ENCODE measurements at places on chromosomes 5 and 9. TPM values are rescaled to one million over a fixed set of nuclear protein-coding genes. Genes with fewer than 3 reads are reported as not detected.
A peak's percentile ranks its signal among the peaks of the same experiment; 100 is the strongest.

- H3K27ac ChIP-seq: no peak overlapping the region
- H3K27me3 ChIP-seq: no peaks in the 10 kb centered on the region
- H3K4me1 ChIP-seq: peaks cover 12% of the 10 kb centered on the region
- H3K4me3 ChIP-seq: no peak overlapping the region
- peak; percentile 35 for DNase-seq
Measured at GRCh38 chr5:138077064-138077696, 6.7 kb upstream of the WNT8A start.

ARL14EPL gene
- not detected for total RNA-seq

DNA sequence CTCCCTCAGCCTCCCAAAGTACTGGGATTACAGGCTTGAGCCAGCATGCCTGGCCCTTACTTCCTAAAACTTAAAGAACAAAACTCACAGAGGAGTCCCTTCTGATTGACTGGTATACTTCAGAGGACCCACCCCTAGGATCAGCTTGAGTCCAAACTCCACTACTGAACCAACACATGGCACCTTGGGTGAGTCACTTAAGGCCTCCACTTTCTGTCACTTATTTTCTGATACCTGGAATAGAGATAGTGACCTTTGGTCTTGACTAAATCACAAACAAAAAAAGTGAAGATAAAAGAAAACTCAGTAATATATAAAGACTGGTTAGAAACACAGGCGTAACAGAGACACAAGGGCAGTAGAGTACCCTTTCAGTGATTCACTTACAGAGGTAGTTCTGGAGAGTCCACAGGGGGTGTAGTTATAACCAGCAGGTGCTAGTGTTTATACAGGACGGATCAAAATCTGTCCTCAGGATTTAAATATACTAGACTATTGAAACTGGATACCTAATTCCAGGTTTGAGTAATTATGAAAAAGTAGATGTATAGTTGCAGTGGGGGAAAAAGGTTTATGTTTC lies 274.3 kb upstream of the ANKRD55 start:
- no peak overlapping the region for H3K4me3 ChIP-seq
- H3K36me3 ChIP-seq: no peaks in the 10 kb centered on the region
- no peak for DNase-seq
- no peaks in the 10 kb centered on the region for H3K27me3 ChIP-seq
- H3K4me1 ChIP-seq: no peaks in the 10 kb centered on the region

IFNW1 gene
- not detected for total RNA-seq

NPDC1 gene
- 15.3 TPM for total RNA-seq

- no peak overlapping the region for H3K4me3 ChIP-seq
- H3K4me1 ChIP-seq: no peaks in the 10 kb centered on the region
- H3K36me3 ChIP-seq: no peaks in the 10 kb centered on the region
- peaks cover 12% of the 10 kb centered on the region for H3K27me3 ChIP-seq
- H3K27ac ChIP-seq: no peak overlapping the region
Measured at GRCh38 chr9:90300611-90301276, 341.9 kb downstream of the DIRAS2 start.

DNA sequence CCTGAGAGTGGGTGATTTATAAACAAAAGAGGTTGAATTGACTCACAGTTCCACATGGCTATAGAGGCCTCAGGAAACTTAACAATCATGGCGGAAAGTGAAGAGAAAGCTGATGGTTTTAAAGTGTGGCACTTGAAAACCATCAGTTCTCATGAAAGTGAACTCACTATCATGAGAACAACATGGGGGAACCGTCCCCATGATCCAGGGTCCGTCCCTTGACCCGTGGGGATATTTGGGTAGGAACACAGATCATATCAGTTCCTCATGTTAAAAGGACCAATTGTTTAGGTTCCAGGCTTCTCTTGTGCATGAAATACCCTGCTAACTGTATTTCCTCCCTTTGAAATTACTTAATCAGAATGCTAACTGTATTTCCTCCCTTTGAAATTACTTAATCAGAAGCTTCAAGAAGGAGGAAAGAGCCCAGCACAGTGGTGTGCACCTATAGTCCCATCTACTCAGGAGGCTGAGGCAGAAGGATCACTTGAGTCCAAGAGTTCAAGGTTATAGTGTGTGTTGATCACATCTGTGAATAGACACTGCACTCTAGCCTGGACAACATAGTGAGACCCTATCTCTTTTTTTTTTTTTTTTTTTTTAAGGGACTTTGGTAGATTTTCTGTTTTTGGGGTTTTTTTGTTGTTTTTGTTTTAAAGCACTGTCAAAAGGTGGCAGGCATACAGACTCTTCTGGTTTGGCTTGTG lies 24.8 kb downstream of the TTC1 start:
- H3K4me1 ChIP-seq: no peaks in the 10 kb centered on the region
- DNase-seq: no peak
- no peak overlapping the region for H3K27ac ChIP-seq
- H3K36me3 ChIP-seq: peaks cover 56% of the 10 kb centered on the region
- H3K27me3 ChIP-seq: no peaks in the 10 kb centered on the region

- H3K27ac ChIP-seq: no peak overlapping the region
- no peak overlapping the region for H3K4me3 ChIP-seq
- no peaks in the 10 kb centered on the region for H3K36me3 ChIP-seq
- no peak for DNase-seq
- no peaks in the 10 kb centered on the region for H3K4me1 ChIP-seq
Measured at GRCh38 chr9:21871256-21871975, 69.0 kb downstream of the MTAP start.

DNA sequence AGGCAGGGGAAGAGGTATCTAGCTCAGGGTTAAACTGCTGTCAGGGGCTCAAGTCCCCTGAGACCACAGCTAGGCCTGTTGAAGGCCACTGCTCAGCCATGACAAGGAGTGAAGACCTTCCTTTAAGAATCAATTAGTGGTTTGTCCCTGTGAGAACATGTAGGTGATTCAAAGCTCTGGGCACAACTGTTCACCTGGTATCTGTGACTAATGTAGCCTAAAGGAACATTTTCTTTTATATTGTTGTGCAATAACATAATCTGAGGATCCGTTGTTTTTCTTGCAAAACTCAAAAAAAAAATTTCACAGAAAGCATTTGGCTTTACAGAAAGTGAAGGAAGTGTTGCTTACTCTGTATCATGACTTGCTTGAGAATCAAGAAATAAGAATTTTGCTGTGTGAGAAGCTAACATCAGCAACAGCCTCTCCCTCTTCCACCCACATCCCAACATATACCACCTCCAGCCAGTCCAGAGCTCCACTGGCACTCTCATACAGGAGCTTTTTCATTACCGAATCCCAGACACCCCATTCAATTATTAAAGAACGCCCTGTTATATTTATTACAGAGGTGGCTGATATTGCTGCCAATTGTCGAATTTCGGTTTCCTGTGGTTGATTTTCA lies 807.0 kb downstream of the TLE4 start:
- no peak overlapping the region for H3K27ac ChIP-seq
- no peaks in the 10 kb centered on the region for H3K4me1 ChIP-seq
- no peaks in the 10 kb centered on the region for H3K36me3 ChIP-seq

GRCh38 chr9:105168870-105169319 lies 75.6 kb upstream of the SLC44A1 start:
- no peak overlapping the region for H3K4me3 ChIP-seq
- no peaks in the 10 kb centered on the region for H3K36me3 ChIP-seq
- peaks cover 3% of the 10 kb centered on the region for H3K27me3 ChIP-seq
- H3K4me1 ChIP-seq: no peaks in the 10 kb centered on the region
- no peak for DNase-seq

PCDHA11 gene
- total RNA-seq: not detected
